NCI-H524 treated with DMSO at 0.1 percent for 48 hours (cell line): ENCODE measurements at places on chromosomes 12 and 14.

DNA sequence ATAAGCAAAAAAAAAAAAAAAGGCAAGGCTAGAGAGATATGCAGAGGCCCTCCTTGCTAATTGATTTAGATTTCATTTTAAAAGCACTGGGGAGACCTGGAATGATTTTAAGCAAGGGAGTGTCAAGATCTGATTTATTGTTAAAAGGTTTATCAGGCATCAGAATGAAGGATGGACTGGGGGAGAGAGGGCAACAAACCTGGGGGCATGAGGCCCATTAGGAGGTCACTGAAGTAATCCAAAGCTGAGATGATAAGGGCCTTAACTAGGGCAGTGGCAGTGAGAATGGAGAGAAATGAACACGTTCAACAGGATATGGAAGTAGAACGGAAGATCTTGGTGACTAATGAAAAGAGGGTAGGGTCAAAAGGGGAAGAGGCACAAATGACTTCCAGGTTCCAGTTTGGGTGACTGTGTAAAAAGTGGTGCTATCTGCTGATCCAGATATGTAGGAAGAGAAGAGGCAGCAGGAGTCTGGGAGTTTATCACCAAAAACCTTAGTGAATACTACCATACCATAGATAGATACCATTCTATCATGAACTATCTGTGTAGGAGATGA lies 24.0 kb downstream of the KITLG start:
- no peak for DNase-seq

GRCh38 chr14:23483236-23483854 lies 13.8 kb downstream of the NGDN start:
- DNase-seq, result peak; percentile 31

GRCh38 chr12:128961308-128961902 lies 108.1 kb downstream of the GLT1D1 start:
- DNase-seq, result no peak

GRCh38 chr14:68632054-68632895 lies 160.6 kb downstream of the ZFP36L1 start:
- DNase-seq, result no peak

DNA sequence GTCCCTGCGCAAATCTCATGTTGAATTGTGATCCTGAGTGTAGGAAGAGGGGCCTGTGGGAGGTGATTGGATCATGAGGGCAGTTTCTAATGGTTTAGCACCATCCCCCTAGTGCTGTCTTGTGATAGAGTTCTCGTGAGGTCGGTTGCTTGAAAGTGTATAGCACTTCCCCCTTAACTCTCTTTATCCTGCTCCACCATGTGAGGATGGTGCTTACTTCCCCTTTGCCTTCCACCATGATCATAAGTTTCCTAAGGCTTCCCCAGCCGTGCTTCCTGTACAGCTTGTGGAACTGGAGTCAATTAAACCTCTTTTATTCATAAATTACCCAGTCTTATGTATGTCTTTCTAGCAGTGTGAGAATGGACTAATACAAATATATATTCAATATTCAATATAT lies 303.7 kb upstream of the SEL1L start:
- DNase-seq, result no peak

- no peak for DNase-seq
Measured at GRCh38 chr12:54432815-54433164, 13.7 kb upstream of the ITGA5 start.

DNA sequence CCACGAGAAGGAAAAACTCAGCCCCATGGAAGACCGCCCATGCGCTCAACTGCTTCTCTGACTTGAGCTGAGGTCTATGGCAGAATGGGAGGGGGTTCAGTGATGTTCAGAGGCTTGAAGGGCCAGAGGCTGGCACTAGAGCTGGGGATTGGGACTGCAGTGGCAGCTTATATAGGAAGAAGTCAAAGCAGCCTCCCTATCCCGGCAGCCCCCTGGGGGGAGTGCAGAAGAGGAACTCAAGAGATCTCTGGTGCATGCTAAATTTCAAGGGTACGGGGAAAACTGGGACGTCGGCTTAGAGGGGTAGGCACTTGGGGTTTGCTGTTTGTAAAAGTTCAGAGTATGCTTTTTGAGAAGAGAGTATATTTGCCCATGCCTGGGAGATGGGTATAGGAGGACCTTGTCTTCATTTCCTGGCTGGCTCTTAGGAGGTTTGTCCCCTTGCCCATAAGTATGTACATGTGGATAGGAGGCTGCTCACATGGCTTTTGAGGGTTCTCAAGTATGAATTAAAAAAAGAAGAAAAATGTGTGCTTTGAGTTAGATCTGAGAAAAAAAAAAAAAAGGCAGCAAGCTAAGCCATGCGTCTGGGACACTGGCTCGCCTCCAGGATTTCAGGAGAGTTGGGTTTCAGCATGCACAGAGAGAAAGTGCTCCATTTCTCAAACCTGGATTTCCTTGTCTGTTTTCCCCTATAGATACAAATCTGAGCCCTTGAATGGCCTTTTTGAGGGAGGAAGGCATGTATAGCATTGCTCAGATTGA lies 3.2 kb upstream of the MEG3 start:
- DNase-seq, result no peak

GRCh38 chr12:65306366-65307168 lies 28.1 kb downstream of the MSRB3 start:
- DNase-seq, result peak; percentile 4

DNA sequence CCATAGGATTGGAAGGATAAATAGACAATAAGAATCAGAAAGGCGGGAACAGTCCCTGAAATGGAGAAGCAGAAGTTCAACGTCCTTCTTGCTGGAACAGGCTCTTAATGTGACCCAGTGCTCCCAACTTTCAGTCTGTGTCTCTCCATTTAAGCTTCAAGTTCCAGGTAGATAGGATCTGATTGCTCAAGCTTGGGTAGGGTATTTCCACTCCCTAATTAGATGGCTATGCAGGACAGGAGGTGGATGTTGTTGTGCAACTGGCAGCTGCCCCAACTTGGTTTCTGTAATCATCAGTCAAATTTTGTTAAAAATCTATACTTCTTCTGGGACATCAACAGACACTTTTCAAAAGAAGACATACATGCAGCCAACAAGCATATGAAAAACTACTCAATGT lies 266.2 kb downstream of the C12orf75 start:
- no peak for DNase-seq

DNA sequence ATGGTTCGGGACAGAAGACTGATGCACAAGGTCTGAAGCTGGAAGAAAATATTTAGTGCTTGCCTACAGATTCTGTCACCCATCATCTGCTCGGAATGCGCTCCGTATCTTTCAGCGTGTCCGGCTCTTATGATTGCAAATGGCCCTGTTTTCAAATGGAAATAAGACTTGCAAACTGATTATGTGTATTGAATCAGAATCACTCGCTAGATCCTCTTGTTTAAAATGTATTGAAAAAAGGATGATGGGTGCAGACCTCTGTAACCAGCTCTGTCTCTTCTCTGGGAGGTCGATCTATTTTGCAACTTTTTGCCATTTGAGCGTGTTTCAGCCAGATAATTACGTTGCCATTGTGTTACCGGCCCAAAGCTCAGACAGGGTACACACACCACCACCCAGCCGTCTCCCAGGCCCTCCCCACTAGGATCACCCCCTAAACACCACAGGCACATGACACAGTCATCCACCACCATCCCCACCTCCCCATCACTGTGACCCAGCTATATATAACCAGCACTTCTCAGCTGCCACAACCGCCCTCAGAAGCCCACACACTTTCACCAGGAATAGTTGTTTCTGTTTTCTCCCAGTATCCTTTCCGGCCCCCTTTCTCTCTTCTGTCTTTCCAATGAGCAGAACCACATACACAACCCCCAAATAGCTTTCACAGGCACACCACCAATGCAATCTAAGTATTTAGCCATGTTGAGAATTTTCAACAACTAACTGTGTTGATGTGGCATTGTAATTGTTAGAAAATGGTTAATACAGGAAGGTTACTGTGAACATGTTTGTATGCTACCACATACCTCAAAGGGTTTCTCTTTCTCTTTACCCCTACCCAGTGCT lies 10.7 kb downstream of the NKX2-1 start:
- DNase-seq, result peak; percentile 72

- no peak for DNase-seq
Measured at GRCh38 chr12:54700301-54700700, 52.1 kb upstream of the DCD start.

- no peak for DNase-seq
Measured at GRCh38 chr12:27096420-27096819, 14.0 kb upstream of the C12orf71 start.

GRCh38 chr12:130672089-130672820 lies 43.8 kb downstream of the RIMBP2 start:
- no peak for DNase-seq

GRCh38 chr12:62891805-62892549 lies 43.0 kb downstream of the PPM1H start:
- no peak for DNase-seq

GRCh38 chr12:112029301-112029700 lies 16.1 kb downstream of the ERP29 start:
- no peak for DNase-seq

DNA sequence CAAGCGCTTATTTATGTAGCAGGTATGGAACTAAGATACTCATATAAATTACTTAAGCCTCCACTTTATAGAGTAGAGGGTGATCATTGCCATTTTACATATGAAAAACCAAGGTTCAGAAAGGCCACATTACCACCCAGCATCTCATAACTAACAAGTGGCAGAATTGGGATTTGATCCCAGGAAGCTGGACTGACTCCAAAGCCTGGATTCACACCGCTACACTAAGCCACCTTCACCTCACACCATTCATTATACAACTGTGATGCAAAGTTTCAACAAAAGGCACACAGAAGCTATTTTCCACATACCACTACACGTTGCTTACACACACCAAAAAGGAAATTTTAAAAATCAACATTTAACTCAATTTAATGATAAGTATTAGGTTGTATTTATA lies 370.6 kb downstream of the FUT8 start:
- DNase-seq, result no peak

DNA sequence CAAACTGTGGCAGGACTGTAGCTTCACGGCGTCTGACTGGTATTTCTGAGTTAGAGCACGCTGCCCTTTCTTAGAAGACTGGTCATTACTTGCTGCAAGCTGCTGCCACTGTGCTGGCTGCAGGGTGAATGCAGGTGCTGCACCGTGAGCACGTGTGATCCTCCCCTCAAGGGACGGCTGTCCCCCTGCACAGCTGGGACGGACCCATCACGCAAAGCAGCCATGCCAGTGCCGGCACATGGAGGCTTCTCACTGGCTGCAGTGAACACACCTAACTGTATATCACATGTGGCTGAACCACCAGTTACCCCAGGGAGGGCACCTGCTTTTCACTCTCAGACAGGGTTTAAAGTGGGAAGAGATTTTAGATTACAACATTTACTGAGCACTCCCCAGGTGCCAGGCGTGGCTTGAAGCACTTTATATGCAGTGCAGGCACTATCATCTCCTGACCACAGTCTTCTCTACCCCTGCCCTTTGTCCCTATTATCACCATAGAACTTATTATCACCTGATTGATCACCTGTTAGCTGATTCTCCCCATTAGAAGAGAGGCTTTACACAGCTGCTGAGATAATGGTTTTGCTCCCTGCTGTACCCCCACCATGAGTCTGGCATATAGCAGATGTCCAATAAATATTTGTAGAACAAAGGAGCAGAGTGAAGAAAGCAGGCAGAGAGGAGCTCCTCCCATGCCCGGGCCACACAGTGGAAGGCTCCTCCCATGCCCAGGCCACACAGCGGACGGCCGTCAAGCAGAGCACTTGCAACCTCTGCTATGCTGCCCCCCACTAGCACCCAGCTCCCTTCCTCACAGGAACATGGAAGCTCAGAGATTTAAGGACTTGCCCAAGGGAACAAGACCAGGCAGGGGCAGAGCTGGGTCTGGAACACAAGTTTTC lies 25.9 kb downstream of the SLC25A47 start:
- no peak for DNase-seq

- no peak for DNase-seq
Measured at GRCh38 chr14:91732859-91733477, 1.1 kb upstream of the CATSPERB start.

- DNase-seq, result no peak
Measured at GRCh38 chr12:6653342-6653741, 6.1 kb upstream of the ACRBP start.

DNA sequence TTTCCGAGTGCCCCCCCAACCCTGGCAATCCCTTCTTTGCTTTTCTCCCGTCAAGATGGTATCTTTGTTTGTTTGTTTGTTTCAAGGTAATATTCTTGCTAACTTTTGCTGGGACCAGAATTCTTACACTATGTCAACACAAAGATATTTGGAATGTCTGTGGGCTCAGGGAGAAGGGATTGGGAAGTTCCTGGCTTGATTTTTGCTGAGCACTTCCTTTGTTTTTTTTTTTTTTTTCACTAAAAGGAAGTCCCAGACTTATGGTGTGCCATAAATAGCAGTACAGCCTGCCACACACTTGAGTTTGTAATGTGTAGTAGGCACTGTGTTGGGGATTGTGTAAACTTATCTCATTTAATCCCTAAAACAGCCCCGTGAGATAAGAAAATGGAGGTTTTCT lies 11.2 kb upstream of the RNU6-7 start:
- no peak for DNase-seq

DNA sequence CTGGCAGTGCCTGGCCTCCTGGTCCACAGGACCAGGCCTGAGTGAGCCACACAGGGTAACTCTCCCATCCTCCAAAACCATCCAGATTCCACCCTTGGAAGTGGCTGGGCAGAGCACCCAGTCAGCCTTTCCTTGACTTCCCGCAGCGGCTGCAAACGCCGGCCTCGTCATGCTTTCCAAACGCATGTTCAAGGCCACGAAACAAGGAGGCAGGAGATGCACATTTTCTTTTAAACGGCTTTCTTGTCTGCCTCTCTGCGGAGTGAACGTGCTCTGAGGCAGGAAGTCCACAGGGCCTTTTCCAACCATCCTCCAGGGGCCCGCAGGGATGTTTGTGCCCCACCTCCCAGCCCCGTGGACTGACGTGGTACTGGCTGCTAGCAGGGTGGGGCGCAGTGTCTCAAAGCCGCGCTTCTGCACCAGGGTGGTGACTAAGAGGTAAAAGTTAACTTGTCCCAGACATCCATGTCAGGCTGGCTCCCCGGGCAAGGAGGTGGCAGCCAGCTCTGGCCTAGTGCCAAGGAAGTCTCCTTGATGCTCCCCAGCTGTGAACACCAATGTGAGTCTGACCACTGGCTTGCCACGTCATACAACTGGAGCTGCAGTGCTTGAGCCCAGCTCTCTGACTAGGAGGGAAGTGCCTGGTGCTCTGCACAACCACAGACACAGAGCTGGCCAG lies 45.0 kb downstream of the KCNA5 start:
- DNase-seq, result no peak
